Activated naive CD8-positive, alpha-beta T cell treated with anti-CD3 and anti-CD28 coated beads for 36 hours (primary cell): ENCODE measurements at places on chromosomes 16 and 17. TPM values are rescaled to one million over a fixed set of nuclear protein-coding genes. Genes with fewer than 3 reads are reported as not detected.

CFAP97D1 gene
- not detected for total RNA-seq

FAM234A gene
- total RNA-seq = 24.1 TPM

TP53TG3B gene
- total RNA-seq = not detected

ZNF750 gene
- total RNA-seq = not detected

SULT1A1 gene
- 13.3 TPM for total RNA-seq

MSLN gene
- total RNA-seq = not detected

GFAP gene
- total RNA-seq = not detected

ABCA10 gene
- total RNA-seq = 0.41 TPM

IRF8 gene
- total RNA-seq = 234 TPM

INPP5K gene
- 18.1 TPM for total RNA-seq

RNF112 gene
- total RNA-seq = not detected

GRCh38 chr17:62687997-62688396, 60.5 kb downstream of the MRC2 start:
- no peak for DNase-seq

DNA sequence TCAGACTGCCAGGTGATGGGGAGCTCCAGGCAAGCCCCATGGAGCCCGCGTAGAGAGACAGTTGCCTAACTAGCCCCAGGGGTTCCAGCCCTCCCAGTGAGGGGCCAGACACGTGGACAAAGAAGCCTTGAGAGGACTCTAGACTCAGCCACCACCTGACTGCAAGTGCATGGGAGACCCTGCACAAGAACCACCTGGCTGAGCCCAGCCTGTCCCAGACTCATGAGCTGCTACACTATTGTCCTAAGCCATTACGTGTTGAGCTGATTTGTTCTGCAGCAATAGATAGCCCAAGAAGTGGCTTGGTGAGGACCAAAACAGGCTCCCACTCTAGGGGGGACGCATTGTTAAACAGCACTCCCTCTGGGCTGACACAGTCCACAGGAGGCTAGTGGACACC, 37.6 kb upstream of the KLHDC4 start:
- DNase-seq = no peak

DNA sequence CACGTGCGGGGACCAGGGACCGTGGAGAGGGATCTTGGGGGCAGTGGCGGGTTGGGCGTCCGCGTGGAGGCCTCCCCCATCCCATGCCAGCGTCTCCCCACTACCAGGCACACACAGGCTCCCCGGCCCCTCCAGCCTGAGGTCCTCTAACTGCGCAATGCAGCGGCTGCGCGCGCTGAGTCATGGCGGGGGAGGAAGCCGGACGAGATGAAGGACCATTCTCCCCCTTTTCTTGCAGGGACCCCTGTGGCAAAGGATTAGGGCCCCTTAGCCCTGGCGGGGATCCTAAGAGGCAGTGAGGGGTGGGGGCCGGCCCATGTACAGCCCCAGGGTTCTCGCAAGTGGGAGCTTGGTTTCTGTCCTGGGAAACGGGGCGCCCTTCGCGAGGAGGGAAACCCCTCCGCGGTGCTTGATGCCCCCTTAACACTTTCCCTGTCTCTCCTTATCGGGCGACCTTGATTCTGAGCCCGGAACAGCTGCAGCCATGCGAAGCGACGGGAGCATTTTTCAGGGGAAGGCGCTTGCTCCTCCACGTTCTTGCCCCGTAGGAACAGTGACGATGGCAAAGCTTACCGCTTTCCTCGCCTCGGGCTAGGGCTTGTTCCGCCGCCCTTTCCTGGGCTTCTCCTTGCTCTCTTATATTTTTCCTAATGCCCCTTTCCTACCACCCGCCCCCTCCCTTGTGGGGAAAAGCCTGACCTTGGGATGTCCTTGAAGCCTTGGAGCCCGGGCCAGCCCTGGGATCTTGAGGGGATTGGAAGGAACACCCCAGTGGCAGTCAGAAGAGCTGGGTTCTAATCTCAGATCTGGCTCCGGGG, 592 bp downstream of the ALDOA start:
- peak; percentile 49 for DNase-seq

- no peak for DNase-seq
Observed at GRCh38 chr17:44614862-44615261, 41.4 kb upstream of the MEIOC start.

DNA sequence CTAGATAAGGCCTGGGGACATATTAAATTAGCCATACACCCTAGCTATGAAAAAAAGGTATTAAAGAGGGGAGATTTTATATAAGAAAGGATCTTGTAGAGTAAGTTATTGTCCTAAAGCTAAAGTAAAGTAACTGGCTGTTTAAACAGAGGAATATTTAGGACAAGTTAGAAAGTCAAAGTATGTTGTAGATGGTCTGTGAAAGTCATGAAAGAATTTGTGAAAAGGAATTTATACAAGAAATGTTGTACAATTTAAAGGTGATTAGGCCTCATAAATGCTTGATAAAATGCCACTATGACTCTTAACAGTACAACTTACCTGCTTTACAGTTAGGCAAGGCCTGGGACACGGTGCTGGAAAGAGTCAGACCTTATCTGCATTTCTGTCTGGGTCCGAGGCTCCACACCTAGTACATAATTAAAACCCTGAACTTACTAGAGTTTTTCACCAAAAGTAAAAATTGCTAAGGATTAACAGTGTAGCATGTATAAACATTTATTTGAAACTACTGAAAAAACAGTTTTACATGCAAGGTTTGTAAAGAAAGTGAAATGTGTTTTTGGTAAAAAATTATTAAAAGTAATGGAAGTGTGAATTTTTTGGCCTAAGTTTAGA, 445.3 kb upstream of the TOM1L1 start:
- DNase-seq = no peak

DNA sequence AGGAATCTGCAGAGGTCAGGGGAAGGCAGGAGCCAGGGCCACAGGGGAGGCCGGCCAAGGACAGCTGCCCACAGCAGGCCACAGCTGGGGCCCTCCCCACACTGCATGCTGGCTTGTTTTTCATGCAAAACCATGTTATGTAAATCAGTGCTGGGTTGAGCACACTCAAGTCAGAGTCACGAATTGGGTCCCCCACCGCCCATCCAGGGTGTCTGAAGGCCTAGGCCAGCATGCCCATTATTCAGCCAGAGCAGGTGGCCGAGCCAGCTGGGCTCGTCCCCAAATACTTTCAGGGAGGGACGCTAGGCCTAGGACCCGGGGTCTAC, 51.2 kb upstream of the TOB1 start:
- DNase-seq = no peak

DNA sequence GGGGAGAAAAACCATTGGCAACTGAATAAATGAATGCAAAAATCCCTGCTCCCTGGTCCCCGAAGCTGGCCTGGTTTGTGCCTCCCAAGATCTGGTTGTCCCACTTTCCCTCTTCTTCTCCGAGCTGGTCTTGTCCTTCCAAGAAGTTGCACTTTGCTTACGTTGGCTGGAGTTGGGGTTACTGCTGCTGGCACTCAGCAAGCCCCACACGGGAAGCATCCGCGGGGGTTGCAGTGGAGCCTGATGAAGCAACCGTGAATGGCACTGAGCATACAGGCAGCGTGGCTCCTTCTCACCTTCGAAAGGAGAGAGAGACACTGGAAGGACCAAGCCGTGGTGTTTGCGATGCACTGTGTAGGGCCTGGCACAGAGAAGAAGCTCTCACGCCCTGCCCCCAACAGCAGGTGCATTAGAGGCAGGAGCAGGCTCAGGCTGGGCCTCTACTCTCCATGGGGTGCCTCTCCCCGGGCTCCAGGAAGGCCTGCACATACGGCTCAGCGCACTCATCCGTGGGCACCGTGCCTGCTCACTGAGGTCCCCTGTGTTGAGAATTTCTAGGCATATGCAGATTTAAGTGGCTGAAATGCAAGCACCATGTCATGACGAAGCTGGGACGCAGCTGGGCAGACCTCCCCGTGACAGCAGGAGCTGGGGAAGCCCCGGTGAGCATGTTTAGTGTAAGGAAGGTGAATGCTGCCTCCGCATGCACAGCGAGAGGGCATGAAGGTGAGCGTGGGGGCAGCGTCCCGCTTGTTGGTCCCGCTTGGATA, 12.1 kb downstream of the CA5A start:
- DNase-seq = no peak

- no peak for DNase-seq
Observed at GRCh38 chr16:1820096-1820945, 6.3 kb downstream of the HAGH start.

DNA sequence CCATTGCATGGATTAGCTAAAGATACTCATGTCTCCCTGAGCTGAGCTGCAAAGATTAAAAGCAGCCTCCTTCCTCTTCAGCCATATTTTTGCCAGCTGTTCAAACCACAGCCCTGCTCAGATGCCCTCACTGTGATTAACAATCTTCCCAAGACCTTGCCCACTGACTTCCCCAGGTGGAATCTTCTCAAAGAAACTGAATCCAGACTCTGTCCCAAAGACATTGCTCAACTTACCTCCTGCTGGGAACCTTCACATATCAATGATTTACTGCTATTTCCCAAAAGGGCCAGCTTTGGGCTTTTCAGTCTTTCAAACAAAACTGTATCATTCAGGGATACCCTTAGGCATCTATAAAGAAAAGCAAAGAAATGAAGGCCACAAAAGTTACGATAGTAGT, 9.2 kb downstream of the C17orf67 start:
- DNase-seq = no peak

DNA sequence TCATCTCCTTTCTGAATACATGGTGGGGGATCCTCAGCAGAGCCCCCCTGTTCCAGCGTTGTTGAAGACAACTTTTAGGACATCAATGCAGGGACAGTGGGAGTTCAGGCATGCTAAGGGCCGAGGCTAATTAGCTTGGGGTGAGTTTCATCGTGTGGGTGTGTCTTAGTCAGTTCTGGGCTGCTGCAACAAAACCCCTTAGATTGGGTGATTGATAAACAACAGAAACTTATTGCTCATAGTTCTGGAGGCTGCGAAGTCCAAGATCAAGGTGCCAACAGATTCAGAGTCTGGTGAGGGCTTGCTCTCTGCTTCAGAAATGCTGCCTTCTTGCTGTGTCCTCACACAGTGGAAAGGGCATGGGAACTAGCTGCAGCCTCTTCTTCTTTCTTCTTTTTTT, 214.0 kb downstream of the NTN1 start:
- no peak for DNase-seq

DNA sequence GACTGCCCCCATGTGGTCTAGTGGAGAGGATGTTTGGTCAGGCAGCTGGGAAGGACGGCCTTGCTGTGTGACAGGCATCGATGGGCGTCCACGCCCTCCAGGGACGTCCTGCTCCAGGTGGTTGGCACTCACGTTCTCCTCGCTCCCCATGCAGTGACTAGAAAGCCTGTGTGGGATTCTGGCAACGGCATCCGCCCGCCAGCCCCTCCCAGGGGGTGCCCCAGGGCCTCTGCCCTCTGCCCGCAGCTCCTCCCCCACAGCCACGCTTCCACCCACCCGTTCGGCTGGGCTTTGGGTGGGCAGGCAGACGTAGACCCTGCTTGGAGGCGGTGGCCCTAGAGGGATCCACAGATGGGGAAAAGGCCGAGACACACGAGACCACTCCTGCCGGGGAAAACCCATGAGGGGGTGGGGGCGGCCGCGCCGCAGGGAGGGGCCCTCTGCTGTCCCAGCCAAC, 4.7 kb upstream of the IL17C start:
- peak; percentile 72 for DNase-seq

- DNase-seq = no peak
Observed at GRCh38 chr17:74452841-74453661, 13.4 kb upstream of the CD300A start.

DNA sequence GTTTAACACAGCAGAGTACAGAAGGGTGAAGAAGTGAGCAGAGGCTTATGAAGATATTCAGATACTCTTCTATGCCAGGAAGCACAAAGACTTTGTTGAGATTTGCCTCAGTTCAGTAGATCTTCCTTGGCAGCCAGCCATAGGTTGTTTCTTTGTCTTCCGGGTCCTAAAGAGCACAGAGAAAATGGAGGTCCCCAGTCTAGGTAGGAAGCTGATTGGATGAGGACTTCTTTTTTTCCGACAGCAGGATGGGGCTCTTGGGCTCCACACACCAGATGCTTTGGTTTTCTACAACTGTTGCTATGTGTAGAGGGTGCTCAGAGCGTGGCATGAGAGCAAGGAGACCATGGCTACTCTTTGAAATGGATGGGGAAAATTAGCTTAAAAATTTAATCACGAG, 8.3 kb upstream of the CDC6 start:
- DNase-seq = no peak

DNA sequence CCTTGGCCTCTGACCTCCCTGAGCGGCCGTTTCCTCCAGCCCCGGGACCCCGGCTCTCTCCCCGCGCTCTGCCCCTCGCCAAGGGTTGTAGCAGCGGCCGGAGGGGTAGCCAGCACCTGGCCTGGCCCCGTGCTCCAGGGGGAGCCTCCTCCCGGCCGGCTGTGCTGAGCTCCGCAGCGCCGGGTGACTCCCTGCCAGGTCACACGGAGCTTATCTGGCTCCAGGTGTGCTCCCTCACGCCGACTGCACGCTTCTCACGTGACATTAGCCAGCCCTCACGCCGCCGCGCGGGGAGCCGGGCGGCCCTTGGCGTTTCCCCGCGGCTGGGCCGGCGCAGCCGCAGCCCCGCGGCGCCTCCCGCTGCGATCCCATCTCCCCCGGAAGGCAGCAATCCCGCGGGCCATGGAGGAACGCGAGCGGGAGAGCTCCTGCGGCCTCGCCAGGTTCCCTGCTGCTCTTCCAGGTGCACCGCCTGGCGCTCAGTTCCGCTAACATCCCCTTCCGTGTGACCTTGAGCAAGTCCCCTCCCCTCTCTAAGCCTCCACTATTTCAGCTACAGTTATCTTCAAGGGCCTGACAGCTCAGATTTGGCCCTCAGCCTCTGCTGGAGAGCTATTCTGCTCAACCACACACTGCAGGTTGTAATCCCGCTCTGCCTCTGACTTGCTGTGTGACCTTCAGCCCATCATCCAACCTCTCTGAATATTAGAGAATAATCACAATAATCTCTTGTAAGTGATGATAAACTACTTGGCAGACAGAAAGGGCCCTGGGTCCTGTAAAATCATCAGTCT, 3.4 kb downstream of the MYO18A start:
- DNase-seq = peak; percentile 60

DNA sequence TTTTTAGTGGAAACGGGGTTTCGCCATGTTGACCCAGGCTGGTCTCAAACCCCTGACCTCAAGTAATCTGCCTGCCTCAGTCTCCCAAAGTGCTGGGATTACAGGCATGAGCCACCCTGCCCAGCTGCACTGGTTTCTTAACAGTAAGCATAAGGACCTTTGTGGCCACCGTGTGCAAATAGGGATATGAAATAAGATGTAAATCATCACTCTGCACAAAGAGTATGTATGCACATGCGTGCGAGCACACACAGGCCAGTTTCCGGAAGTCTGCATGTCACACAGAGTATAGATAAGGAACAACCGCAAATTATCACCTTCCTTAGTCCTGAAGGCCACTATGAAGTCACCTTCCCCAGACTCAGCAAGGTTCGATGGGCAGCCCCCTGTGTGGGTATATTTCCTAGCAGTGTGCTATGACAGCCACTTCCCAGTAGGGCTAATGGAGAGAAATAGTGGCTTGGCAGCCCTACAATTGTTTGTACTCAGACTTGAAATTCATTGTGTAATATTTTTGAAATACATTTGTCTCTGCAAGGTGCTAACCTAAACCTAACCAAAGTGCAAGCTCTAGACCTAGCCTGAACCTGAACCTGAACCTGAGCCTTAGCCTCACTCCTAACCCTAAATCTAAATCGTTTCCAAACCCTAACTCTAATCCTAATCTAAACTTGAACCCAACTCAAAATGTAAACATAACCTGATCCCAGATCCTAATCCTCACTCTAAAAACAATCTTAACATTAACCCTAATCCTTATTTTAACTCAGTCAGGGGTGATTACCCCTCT, 48.4 kb upstream of the SKAP1 start:
- peak; percentile 23 for DNase-seq
